ENCODE measurements at places on chromosomes 2 and 18. TPM values are rescaled to one million over a fixed set of nuclear protein-coding genes. Genes with fewer than 3 reads are reported as not detected.
A peak's percentile ranks its signal among the peaks of the same experiment; 100 is the strongest.

Gene RTP5
- total RNA-seq = 0.10 TPM

DNA sequence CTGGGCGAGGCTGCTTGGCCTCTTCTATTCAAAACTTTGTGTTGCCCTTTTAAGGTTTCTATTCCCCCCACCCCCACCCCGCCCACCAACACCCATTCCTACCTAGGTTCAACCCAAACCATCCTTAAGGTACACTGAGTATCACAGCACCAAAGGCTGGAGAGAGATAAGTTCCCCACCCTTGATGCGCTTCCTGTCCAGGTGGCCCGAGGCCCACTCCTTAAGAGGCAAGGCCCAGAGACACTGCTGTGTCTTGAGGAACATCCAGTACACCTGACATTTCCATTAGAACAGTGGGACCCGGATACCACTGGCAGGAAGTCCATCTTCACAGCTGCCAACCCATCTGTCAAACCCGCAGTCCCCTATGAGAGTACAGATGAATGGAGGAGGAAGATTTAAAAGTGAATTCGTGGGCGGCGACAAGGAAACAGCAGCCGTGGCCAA, 277 bp upstream of the INPP1 start:
- no peak for DNase-seq

Gene BAZ2B
- 66.7 TPM for total RNA-seq

Gene WDR33
- 41.8 TPM for total RNA-seq

GRCh38 chr2:216017365-216017764, 4.0 kb upstream of the MREG start:
- DNase-seq = no peak

Gene PLGLB1
- total RNA-seq = 0.42 TPM

- DNase-seq = peak; percentile 59
These were observed 137.3 kb upstream of the GLI2 start for GRCh38 chr2:120598416-120598815.

Gene MERTK
- 37.5 TPM for total RNA-seq

DNA sequence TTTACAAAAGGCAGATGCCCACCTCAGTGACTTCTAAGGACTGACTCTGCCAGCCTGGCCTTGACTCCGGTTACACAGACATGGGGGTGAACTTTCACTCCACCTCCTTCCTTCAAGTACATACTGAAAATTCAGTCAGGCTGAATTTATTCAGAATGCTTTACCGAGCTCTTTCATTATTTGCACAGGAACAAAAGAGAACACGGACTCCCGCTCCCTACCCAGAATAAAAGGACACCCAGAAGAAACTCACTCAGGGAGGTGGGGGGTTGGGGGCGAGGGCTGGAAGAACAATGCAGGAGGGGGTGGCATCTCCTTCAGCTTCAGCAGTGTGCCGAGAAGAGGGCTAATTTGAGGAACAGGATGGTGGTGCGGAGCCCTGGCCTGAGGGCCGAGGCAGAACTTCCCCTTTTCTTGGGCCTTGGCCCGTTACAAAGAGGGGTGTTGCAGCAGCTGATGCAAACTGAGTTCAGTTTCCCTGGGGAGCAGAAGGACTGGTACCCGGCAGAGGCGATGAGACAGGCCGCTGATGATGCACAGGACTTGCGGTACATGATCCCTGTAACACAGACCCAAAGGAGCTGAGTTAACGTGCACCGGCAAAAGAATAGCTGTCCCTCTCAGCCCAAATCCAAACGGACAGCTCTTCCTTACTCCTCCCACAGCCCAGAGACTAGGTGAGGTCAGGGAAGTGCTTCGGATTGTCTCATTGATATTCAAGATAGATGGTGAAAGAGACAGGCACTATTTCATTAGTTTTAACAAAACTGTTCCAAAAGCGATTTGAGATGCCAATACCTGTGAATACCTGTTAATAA, 24.1 kb downstream of the LYPD1 start:
- no peak for DNase-seq

- no peak for DNase-seq
These were observed 74.3 kb upstream of the KYNU start for GRCh38 chr2:142803158-142803557.

DNA sequence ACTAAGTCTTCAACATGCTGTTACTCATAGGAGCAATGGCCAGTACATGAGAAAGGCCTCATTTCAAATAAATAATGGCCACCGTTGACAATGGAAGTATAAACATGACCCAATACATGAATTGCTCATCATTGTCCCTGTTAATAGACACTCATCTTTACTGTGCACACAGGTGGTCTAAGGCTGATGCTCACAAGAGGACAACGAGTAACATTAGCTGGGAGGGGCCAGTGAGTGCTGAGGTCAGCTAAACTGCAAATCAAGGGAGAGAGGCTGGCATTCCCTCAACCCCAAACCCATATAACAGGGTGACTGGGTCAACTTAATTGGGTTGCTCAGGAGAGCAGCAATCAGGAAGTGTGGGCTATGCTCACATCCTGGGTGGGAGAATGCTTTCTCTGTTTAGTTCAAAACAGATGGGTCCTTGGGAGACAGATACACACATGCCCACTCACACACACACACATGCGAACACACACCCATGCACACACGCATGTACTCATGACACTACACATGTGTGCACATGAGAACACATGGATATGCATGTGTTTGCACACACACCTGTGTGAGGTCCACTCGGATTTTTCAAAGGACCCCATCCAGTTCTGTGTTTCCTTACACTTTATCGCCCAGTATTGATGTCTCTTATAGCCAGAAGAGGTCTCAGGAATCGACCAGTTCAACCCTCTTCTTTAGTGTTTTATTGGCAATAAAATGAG, 172.0 kb downstream of the INHBB start:
- peak; percentile 40 for DNase-seq

GRCh38 chr18:13192970-13193369, 25.6 kb upstream of the LDLRAD4 start:
- DNase-seq = no peak

Gene ZNF407
- total RNA-seq = 14.1 TPM

GRCh38 chr2:102072741-102073140, 69.8 kb upstream of the IL1R1 start:
- DNase-seq = no peak

DNA sequence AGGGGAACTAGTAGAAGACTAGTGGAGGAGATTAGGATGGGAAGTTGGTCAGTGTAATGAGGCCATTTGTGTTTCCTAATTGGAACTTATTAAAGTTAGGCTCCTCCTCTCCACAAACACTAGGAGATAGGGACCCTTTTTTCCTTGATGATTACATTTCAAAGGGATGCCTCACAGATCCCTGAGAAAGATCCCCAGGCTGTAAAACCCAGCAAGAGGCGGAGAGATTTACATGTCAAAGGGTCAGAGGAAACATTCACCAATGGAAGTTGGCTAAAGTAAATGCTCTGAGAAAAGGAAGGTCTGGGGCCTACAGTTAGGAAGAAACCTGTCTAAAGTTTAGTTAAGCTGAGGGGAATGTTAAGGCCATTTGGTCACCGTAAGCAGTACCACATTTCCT, 1.4 kb upstream of the CCDC85A start:
- no peak for DNase-seq

DNA sequence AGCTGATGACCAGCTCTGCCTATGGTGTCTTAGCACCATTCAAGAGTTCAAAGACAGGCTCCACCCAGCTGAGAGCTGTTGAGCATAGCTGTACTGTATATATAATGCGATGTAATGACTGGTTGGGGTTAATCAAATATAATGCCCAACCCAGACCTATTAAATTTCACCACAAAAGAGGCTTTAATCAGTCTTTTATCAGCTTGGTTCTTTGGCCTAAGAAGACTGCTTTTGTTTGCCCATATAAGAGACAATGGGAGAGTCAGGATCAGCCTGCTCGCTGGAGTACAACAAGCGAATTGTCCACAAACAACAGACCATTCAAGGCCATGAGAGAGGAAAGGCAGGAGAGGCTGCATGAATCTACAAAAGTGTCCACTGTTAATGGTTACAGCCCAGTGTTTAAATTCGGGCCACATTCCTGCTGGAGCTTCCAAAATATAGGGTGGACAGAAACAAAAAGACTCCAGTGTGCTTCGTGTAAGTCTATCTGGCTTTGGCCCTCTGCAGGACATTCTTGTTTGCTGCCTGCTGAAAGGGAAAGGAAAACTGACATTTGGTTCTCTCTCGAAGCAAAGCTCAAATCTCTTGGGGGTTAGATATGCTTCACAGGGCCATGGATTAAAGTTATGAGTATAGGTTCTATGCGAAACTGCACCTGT, 299.0 kb upstream of the FBXO11 start:
- DNase-seq = no peak

GRCh38 chr2:99425022-99425421, 64.8 kb downstream of the REV1 start:
- no peak for DNase-seq

Gene CIB4
- total RNA-seq = not detected

- no peak for DNase-seq
These were observed 137.3 kb downstream of the SETBP1 start for GRCh38 chr18:44817831-44818473.

Gene SLC66A3
- total RNA-seq = 20.3 TPM

Gene ICOS
- total RNA-seq = 0.14 TPM

DNA sequence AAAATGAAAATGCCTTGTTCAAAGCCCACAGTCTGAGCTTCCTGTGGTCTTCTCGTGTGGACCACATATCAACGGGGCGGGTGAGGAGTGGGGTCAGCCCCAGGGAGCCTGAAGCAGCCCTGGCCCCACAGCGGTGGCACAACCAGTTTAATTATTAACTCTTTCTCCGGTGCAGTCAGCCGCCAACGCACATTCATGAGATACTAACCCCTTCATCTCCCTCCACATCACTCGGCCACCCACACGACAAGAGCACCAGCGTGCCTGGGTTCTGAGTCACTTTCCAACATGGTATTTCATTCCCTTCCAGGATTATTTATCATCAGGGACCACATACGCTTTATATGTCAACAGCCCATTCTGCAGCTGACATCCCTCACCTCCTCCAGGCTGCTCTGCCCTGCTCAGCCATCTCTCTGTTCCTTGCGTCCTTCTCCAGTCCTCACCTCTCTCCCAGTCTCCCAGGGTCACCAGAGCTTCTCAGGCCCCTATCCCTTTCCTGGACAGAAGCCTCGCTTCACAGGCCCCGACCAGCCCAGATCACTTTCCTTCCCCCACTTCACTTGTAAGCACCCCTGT, 48.0 kb upstream of the ID2 start:
- peak; percentile 62 for DNase-seq

Gene RNMT
- 33.3 TPM for total RNA-seq

GRCh38 chr2:152445791-152446201, 110.8 kb downstream of the FMNL2 start:
- no peak for DNase-seq

GRCh38 chr18:499776-500631, 497 bp downstream of the COLEC12 start:
- peak; percentile 82 for DNase-seq

DNA sequence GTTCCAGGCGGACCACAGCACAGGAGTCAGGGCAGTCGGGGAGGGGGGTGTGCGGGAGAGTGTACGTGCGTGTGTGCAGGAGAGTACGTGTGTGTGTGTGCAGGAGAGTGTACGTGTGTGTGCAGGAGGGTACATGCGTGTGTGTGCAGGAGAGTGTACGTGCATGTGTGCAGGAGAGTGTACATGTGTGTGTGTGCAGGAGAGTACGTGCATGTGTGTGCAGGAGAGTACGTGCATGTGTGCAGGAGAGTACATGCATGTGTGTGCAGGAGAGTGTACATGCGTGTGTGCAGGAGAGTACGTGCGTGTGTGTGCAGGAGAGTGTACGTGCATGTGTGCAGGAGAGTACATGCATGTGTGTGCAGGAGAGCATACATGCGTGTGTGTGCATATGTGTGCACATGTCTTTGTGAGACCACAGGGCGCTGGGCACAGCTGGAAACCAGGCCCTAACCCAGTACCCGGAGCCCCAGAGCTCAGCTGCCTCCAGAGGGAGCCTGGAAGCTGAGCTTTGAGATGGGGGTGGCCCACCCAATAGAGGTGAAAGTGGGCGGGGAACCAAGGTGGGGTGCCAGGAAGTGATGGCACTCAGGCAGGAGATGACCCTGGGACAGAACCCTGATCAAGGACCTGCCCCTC, 13.9 kb upstream of the KLHL30 start:
- DNase-seq = peak; percentile 67

- DNase-seq = no peak
These were observed 178.1 kb downstream of the RAB3GAP1 start for GRCh38 chr2:135230150-135230549.

- peak; percentile 56 for DNase-seq
These were observed 184.1 kb upstream of the HS6ST1 start for GRCh38 chr2:128502638-128503246.

Gene GCKR
- total RNA-seq = 2.9 TPM

- no peak for DNase-seq
These were observed 54.6 kb downstream of the IL1R2 start for GRCh38 chr2:102046135-102046986.

- peak; percentile 15 for DNase-seq
These were observed 29.4 kb downstream of the NGEF start for GRCh38 chr2:232983669-232984140.

Gene CDH19
- total RNA-seq = 5.0 TPM

DNA sequence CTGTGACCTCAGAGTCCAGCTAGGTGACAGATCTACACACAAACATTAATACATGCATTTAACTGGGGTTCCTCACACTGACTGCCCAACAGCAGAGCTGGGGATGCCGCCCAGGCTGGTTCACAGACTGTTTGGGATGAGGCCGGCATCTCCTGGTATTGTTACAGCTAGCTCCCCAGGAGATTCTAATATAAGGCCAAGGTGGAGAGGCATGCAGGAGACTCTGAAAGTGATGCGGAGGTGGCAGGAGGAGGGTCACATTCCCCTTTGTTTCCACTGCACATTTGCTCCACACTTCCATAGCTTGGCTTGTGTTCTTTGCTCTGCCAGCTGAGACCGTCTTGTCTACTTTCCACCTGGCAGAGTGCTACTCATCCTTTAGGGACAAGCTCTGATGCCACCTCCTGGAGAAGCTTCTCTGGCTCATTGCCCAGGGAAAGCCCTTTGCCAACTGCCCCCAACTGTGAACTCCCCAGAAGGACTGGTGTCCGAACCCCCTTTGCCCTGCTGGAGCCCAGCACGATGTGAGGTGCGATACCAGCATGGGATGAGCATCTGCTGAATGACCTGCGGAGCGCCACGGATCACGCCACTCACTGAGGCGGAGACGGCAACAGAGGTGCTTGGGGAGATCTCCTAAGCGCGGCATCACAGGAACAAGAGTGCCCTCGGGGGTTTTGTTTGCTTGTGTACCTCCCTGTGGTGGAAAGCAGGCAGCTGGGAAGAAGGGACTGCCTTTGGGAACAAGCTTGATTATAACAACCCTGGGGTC, 88.8 kb downstream of the UXS1 start:
- DNase-seq = no peak

All from posterior vena cava (tissue), 2 donors.